Stomach (tissue), 19 donors: ENCODE measurements at places on chromosomes 4 and X. TPM values are rescaled to one million over a fixed set of nuclear protein-coding genes. Genes with fewer than 3 reads are reported as not detected.
A peak's percentile ranks its signal among the peaks of the same experiment; 100 is the strongest.

DNA sequence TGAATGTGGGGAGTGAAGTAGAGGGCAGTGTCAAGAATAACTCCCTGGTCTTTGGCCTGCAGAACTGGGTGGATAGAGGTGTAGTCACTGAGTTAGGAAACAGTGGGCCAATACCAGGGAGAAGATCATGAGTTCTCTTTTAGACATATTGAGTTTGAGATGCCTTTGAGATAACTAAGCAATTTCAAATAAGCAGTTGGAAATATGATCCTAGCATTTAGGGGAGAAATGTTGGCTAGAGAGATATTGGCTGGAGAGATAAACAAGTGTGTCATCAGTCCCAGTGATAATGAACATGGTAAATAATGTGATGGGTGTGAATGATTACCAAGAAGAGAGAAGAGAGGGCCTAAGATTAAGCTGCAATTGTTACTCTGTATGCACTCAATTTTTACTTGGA is 95.3 kb upstream of the HPRT1 start:
- no peaks in the 10 kb centered on the region for H3K27me3 ChIP-seq
- no peak overlapping the region for H3K27ac ChIP-seq
- H3K4me3 ChIP-seq = no peak overlapping the region
- no peak for DNase-seq
- no peaks in the 10 kb centered on the region for H3K4me1 ChIP-seq

DNA sequence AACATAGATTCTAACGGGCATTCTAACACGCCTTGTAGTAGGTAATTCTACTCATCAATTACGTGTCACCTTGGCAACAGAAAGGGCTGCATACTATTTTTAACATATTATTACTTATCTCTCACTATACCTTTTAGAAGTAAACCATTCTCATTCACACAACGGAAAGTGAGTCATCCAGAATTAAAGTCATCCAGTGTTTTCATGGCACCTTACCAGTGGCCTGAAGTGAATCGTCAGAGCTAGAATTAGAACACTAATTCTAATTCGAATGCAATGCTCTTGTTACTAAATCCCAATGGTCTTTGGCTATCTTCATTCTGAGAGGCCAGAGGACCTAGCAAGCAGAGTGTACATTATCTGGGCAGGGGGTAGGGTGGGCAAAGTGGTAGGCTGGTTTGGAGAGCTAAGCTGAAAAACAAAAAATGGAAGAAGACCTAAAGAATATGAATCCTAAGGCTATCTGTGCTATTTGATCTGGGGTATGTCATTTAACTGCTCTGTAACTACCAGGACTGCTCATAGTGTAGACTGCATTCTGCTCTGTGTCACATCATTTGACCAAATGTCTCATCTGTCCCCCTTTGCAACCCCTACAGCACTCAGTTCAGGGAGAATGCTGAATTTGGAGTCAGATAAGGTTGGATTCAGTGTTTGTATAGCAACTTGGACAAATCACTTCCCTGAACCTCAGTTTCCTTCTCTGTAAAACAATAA is 96.5 kb downstream of the HDAC8 start:
- no peak for DNase-seq
- H3K4me1 ChIP-seq = no peaks in the 10 kb centered on the region
- peaks cover 3% of the 10 kb centered on the region for H3K36me3 ChIP-seq
- no peaks in the 10 kb centered on the region for H3K27me3 ChIP-seq
- H3K4me3 ChIP-seq = no peak overlapping the region
- no peak overlapping the region for H3K27ac ChIP-seq

GRCh38 chr4:84931961-84932360 is 34.5 kb downstream of the WDFY3 start:
- no peak overlapping the region for H3K27ac ChIP-seq
- no peak for DNase-seq
- peaks cover 2% of the 10 kb centered on the region for H3K4me1 ChIP-seq
- no peaks in the 10 kb centered on the region for H3K27me3 ChIP-seq
- no peak overlapping the region for H3K4me3 ChIP-seq

- no peak overlapping the region for H3K27ac ChIP-seq
- H3K4me3 ChIP-seq = no peak overlapping the region
- peaks cover 44% of the 10 kb centered on the region for H3K4me1 ChIP-seq
- peaks cover 7% of the 10 kb centered on the region for H3K36me3 ChIP-seq
- DNase-seq = no peak
- no peaks in the 10 kb centered on the region for H3K27me3 ChIP-seq
Measured at GRCh38 chr4:16206301-16206700, 20.0 kb downstream of the TAPT1 start.

GRCh38 chr4:2630556-2631273 is 94.3 kb downstream of the FAM193A start:
- H3K27me3 ChIP-seq = no peaks in the 10 kb centered on the region
- H3K4me1 ChIP-seq = no peaks in the 10 kb centered on the region
- no peak overlapping the region for H3K27ac ChIP-seq
- DNase-seq = no peak

DNA sequence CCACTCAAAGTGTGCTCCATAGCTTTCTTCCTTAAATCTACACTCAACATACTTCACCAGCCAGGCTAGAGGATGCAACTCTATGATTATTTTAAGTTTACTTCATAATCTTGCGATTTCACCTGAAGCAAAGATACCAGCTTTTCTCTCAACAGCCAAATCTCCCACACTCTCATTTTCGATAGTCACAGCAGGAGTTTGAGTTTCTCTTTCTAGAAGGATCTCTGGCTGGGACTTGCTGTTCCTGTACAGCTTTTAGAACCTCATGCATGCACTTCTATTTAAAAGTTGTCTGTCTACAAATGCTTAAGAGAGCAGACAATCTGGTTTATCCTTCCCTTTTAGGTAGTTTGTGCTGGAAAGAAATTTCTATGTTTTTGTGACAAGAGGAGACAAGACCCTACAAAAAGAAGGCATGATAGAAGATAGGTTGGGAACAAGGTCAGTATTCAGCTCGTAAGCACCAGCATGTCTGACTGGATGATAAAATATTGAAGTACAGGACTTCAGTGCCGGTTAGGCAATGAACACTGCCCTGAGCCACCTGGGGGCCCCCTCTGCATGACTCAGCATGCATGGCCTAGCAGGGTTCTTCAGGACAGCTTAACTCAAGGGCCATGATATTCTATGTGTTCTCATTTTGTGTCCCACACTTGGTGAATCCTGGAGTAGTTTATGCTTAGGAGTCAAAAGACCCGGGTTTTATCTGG is 65.6 kb downstream of the ATXN3L start:
- no peaks in the 10 kb centered on the region for H3K36me3 ChIP-seq
- no peak overlapping the region for H3K27ac ChIP-seq
- H3K27me3 ChIP-seq = no peaks in the 10 kb centered on the region
- DNase-seq = no peak
- H3K4me1 ChIP-seq = no peaks in the 10 kb centered on the region

DNA sequence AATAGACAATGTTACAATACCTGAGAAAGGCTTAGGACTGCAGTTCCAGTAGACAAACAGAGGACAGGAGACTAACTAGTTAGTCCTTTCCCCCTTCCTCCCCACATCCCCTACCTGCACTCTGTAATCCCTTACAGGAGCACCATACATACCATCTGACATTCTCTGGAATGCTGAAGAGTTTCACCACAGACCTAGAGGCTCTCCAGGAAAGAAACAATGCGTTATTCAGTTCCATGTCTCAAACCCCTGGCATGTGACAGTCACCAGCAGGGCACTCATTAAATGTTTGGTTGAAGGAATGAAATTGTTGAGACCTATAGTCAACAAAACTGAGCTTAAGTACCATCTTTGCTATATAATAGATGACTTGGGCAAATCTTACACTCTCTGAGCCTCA is 100.2 kb upstream of the USP38 start:
- H3K36me3 ChIP-seq = no peaks in the 10 kb centered on the region
- no peaks in the 10 kb centered on the region for H3K27me3 ChIP-seq
- DNase-seq = no peak
- H3K4me1 ChIP-seq = peaks cover 4% of the 10 kb centered on the region
- no peak overlapping the region for H3K27ac ChIP-seq

- H3K4me3 ChIP-seq = no peak overlapping the region
- no peak overlapping the region for H3K27ac ChIP-seq
- no peaks in the 10 kb centered on the region for H3K36me3 ChIP-seq
- DNase-seq = no peak
- no peaks in the 10 kb centered on the region for H3K27me3 ChIP-seq
- no peaks in the 10 kb centered on the region for H3K4me1 ChIP-seq
Measured at GRCh38 chr4:131098976-131099375, 2003.0 kb downstream of the C4orf33 start.

- H3K4me3 ChIP-seq = no peak overlapping the region
- peak; percentile 28 for DNase-seq
- no peak overlapping the region for H3K27ac ChIP-seq
- H3K36me3 ChIP-seq = no peaks in the 10 kb centered on the region
- no peaks in the 10 kb centered on the region for H3K27me3 ChIP-seq
Measured at GRCh38 chr4:81684352-81684751, 212.6 kb upstream of the RASGEF1B start.

DNA sequence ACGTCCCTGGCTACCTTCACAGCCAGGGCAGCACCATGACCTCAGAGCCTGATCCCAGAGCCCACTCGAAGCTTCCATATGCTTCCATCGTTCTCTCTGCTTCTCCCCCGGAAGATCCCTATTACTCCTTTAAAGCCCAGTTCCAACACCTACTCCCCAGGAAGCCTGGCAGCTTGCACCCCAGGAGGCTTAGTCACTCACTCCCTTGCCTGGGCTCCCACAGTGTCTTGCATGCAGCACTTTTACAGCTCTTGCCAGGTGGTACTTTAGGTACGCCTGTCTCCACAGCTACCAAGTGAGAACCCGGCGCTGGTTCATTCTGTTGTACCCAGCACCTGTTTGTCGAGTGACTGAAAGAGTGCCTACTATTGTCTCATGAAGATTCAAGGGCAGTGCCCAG is 24.5 kb upstream of the MAMLD1 start:
- H3K27ac ChIP-seq = no peak overlapping the region
- no peak overlapping the region for H3K4me3 ChIP-seq
- no peaks in the 10 kb centered on the region for H3K4me1 ChIP-seq

MBNL3 gene
- 31.7 TPM for total RNA-seq

CT45A1 gene
- total RNA-seq = not detected

F11 gene
- total RNA-seq = not detected

MCF2 gene
- total RNA-seq = not detected

ART3 gene
- 0.55 TPM for total RNA-seq
